ENCODE measurements at places on chromosomes 16 and 17. TPM values are rescaled to one million over a fixed set of nuclear protein-coding genes. Genes with fewer than 3 reads are reported as not detected.

SULT1A4 gene
- total RNA-seq: 2.1 TPM

SOCS1 gene
- total RNA-seq: 21.1 TPM

PPP1R27 gene
- under 0.01 TPM for total RNA-seq

TMEM106A gene
- 0.77 TPM for total RNA-seq

PLXDC1 gene
- 4.1 TPM for total RNA-seq

- no peak for DNase-seq
These were observed 412.1 kb downstream of the RBFOX1 start for GRCh38 chr16:7744546-7745264.

- no peak for DNase-seq
These were observed 540 bp downstream of the MFSD11 start for GRCh38 chr17:76738468-76738850.

GRCh38 chr17:16911141-16911937 is 60.6 kb downstream of the TNFRSF13B start:
- DNase-seq: peak; percentile 51

GRCh38 chr17:73228748-73229236 is 32.9 kb downstream of the CPSF4L start:
- DNase-seq: peak; percentile 90

Data from fibroblast of lung (primary cell).